ENCODE measurements at places on chromosomes 11 and 22. TPM values are rescaled to one million over a fixed set of nuclear protein-coding genes. Genes with fewer than 3 reads are reported as not detected.

DNA sequence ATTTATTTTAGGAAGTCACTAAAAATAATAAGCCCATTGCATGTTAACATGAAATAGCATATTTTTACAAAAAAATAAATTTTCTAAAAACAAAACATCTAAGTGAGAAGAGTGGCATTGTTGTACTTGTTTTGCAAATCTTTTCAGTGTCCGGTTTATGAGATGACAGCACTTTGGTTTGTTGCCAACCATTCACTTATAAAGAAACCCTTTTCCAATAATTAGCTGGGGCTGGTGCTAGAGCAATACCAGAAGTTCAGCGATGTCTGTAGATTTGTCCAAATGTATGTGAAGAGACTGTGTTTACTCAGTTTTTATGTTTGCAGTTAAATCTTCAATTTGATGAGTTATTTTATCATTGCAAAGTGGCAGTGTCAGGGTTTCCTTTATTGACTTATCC, 22.1 kb upstream of the KRTAP5-7 start:
- no peak for DNase-seq

GRCh38 chr11:74680703-74681531, 50.3 kb downstream of the CHRDL2 start:
- no peak for DNase-seq

GRCh38 chr11:118343981-118344515, at the start of gene CD3G:
TSS of gene CD3G (plus strand) at chr11:118344344. CDS start at chr11:118344424, 80 bp downstream.
- no peak for DNase-seq

Gene DLG2
- 14.8 TPM for total RNA-seq

DNA sequence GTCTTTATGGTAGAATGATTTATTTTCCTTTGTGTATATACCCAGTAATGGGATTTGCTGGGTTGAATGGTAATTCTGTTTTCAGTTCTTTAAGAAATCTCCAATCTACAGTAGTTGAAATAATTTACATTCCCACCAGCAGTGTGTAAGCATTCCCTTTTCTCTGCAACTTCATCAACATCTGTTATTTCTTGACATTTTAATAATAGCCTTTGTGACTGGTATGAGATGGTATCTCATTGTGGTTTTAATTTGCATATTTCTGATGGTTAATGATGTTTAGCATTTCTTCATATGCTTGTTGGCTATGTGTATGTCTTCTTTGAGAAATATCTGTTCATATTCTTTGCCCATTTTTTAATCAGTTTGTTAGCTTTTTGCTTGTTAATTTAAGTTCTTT, 901.2 kb downstream of the METTL15 start:
- no peak for DNase-seq

Gene SPON1
- 3.7 TPM for total RNA-seq

- DNase-seq = no peak
These were observed at the start of gene GNAZ for GRCh38 chr22:23070418-23071229. TSS of gene GNAZ (plus strand) at chr22:23070519. CDS start at chr22:23095696, 25,177 bp downstream.

GRCh38 chr11:16169541-16169940, 186.8 kb downstream of the SOX6 start:
- no peak for DNase-seq
